ENCODE measurements at places on chromosomes 7 and 10. TPM values are rescaled to one million over a fixed set of nuclear protein-coding genes. Genes with fewer than 3 reads are reported as not detected.

GPR158 gene
- polyA plus RNA-seq = 0.52 TPM

DNA sequence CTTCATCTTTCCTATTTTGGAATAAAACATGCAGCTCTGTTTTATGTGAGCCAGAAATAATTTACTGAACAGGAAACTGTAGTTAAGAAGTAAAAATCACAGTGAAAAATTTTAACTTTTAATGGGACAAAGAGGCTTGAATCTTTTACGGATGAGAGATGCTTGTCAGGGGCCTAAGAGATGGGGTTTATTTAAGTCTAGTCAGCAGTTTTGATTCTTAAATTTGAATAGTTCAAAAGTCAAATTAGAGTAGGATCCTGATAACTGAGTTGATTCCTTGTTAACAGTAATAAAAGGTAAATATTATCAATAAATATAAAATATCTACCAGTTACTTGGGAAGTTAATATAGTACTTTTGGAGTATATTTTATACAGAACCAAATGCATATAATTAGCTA, 24.9 kb upstream of the CD36 start:
- no peak for DNase-seq

GRCh38 chr10:96473866-96474265, 39.9 kb downstream of the TLL2 start:
- DNase-seq = no peak

- DNase-seq = peak; percentile 27
These were observed 44.6 kb downstream of the TAX1BP1 start for GRCh38 chr7:27784399-27785053.

LDB3 gene
- polyA plus RNA-seq = 1.2 TPM

DNA sequence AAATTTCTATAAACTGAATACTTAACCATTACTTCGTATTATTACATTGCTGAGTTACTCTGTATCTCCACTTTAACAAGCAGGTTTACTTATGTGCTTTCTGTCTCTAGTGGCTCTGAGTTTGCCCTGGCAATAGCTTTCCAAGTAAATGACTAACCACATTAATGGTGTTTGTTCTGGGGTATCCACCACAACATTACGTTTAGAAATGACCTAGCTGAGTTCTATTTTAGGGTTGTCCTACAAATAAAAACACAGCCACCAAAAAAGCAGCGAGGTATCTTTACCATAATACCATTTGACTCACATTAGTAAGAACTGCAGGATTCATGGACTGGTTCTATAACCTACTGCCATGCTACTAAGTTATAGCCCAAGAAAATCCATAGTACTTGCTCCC, 83.1 kb downstream of the HIBADH start:
- DNase-seq = no peak

GRCh38 chr7:117069379-117069778, 116.1 kb downstream of the ST7 start:
- no peak for DNase-seq

DNA sequence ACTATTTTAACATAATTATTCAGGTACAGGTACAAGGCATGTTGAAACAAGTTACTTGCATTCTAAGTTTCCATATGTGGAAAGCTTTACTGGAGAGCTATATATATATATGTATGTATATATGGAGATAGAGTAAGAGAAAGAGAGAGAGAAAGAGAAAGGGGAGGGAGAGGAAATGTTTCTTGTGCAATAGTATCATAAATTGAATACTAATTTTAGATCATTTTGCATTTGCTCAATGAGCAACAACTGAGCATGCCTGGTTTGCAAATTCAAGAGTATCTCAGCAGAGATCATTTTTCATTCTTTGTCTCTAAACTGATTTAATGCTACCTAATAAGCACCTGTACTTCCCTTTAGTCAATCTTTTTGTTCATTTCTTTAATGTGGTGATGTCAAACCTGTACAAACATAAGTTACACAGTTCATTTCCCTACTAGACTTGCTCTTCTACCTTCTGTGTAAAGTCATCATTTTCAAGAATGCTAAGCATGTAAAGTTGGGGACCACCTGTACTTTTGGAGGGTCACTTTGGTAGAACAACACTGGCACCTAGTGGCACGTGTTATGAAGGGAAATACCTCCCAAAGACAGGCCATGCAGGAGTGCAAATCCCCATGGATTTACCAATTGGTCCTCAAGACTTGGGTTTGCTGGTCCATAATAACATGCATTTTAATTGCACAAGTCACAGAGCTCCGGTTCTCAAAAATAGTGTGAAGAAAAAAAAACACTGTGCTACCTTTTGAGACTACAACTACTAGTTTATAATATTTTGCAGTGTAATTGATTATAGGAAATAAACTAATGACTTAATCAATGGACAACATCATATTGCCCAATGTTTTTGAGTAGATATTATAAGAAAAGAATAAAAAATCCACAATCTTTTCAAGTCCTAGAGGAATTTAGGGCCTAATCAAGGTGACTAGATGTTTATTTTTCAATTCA, 431.2 kb upstream of the IGFBP3 start:
- DNase-seq = peak; percentile 77

NXPH1 gene
- not detected for polyA plus RNA-seq

GRCh38 chr10:29434111-29434510, 145.2 kb downstream of the LYZL1 start:
- no peak for DNase-seq

DNA sequence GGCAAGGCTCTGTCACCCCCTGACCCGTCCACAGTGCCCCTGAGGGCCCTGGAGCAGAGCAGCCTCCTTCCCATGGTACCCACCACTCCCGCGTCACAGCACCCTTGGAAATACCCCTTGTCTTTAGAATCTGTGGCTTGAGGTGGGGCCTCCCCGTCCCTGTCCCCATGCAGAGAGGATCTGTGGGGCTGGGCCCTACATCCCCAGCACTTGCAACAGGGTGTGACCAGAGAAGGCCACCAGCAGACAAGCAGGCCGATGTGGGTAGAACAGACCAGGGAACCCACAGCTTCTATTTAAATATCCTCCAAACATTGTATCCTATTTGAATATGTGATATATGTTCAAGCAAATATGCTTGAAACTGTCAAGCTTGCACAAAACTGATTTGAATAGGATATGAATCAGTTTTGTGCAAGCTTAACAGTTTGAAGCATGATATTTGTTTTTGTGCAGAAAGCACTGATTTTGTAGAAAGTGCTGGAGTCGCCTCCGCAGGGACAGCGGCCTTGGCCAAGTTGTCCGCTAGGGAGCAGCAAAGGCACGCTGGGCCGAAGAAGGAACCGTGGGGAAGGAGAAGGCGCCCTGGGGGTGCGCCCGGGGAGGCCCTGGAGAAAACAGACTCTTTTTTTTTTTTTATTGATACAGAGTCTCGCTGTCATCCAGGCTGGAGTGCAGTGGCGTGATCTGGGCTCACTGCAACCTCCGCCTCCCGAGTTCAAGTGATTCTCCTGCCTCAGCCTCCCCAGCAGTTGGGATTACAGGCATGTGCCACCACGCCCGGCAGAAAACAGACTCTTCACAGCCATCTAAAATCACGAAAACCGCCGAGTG, 2.2 kb downstream of the CFAP46 start:
- no peak for DNase-seq

VPS37D gene
- polyA plus RNA-seq = 19.4 TPM

- no peak for DNase-seq
These were observed 44.9 kb upstream of the SVOPL start for GRCh38 chr7:138746073-138746472.

GRCh38 chr7:7682861-7683260, 35.5 kb downstream of the RPA3 start:
- DNase-seq = no peak

HOXA11 gene
- 39.2 TPM for polyA plus RNA-seq

DNA sequence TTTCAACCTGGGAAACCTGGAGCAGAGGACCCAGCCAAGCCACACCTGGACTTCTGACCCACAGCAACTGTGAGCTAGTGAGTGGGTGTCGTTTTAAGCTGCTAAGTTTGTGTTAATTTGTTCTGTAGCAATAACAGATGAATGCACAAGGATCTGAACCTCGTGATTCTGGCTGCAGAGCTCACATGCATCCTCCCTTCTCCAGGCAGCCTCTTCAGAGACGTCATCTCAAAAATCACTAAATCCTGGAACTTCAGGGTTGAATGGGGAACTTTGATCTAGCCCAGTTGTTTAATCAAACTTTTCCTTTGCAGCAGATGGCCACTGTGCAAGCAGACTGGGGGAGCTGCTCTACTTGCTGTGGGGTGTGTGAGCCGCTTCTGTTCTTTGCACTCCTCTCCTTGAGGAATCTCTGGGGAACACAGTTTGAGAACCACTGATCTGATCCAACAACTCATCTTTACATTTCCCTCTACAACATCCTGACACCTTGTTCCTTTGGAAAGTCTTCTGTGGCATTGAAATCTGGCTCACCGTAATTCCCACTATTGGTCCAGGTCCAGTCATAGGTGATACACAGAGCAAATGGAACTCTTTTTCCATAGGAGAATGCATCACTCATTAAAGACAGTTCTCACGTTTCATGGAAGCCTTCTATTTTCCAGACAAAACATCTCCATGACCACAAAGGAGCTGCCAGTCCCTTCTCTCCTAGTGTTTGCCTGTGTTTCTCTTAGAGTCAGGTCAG, 90.3 kb downstream of the CHN2 start:
- DNase-seq = no peak

DNA sequence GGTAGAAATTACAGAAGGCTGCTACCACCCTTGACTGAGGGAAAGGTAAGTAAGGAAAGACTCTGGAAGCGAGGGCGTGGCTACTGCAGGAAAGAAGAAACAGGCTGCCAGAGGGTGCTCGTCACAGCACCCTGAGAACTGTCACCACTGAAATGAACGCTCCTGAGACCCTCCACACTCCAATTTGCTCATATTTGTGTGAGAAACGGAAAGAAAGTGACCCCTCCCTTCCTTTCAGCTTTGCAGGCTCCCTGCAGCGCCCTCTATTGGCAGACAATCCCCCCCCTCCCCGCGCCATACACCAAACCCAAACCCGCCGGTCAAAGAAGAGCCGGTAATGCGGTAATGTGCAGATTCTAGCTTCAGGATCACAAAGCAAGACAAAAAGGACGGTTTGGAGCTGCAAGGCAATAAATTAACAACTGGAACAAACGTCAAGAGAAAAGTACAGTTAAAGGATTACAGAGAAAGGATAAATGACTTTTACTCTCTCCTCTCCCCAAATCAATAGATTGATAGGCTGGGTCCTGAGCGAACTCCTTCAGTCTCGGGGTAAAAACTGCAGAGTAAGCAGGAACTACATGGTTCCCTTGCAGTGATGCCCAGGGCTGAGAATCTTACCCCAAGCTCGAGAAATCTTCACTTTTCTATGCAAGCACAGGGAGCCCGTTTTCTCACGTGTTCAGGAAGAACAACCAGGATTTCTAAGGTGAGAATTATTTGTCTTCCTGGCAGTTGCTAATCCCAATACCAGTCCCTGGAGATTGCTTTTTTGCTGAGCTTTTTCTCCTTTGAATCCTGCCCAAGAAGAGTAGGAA, 47.6 kb downstream of the STEAP1B start:
- peak; percentile 65 for DNase-seq

GRCh38 chr7:105831302-105831620, 45.1 kb downstream of the ATXN7L1 start:
- DNase-seq = no peak

DNA sequence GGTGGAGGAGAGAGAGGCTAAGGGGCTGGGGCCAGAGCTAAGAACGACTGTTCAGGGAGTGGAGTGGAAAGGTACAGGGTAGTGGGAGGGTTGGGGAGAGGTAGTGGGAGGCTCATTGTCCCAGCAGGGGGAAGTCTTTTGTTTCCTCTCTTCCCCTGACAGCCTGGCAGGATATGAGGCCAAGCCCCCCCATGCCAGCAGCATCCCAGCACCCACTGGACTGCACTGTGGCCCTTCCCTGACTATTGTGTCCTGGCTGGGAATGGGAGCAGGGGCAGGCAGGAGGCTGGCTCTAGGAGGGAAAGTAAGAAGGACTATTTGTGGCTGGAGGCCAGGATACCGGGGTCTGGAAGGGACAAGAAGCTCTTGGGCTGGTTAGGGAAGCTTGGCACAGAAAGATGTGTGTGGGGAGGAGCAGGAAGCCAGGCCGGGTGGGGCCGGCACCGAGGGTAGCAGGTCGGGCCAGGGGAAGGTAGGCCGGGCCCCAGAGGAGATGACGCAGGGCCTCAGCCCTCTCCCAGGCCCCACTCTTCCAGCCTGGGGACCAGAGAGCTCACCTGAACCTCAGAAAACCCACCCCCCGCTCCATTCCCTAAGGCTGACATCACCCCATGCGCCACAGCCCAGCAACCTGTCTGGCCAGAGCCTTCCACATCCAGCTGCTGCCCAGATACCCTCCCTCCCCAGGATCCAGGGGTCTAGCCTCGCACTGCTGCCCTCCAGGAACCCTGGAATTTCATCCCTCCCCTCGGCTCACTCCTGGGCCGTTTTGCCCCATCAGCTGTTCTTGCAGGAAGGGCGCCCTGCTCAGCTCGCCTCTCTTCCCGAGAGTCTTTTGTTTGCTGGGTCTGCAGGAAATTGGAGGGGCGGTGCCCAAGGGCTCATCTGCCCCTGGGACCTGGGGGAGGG, 8.8 kb upstream of the EPHB4 start:
- DNase-seq = peak; percentile 82

DNA sequence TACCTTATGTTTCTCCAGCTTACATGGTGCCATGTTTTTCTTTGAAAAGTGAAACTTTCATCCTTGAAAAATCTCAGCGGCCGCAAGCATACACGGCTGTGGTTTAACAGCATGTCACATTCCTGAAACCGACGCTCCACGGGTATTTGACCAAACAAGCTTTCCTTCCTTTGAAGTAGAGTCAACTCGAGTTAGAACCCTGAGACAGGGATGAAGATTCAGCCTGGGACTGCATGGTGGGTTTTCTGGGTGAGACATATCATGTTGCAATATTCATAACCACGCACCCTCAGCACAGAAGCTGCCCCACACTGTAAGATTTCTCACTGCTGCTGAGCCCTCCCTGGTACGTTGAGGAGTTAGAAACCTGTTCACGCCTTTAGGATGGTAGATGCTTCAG, 8.1 kb downstream of the CYP26A1 start:
- no peak for DNase-seq

DNA sequence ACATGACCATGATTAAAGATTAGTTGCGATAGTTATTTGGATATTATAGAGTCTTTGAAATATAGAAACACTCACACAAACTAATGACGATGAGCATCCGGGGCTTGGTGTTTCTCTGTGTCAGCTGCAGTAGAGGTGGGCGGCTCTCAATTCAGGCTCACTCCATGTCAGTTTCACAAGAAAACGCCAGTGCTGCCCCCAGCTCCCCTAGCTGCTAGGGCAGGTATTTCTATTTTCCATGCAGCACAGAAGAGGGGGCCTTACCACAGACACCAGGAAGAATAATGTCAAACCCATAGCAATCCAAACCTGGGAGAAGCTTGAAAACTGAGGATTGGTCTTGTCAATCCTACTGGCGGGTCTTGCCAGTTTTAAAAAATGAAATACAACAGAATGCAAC, 197.1 kb downstream of the PHTF2 start:
- no peak for DNase-seq

WEE2 gene
- polyA plus RNA-seq = 0.36 TPM

- no peak for DNase-seq
These were observed 105.5 kb downstream of the ACTR3B start for GRCh38 chr7:152865011-152865410.

- DNase-seq = no peak
These were observed 84.7 kb downstream of the SPAG6 start for GRCh38 chr10:22429981-22430421.

- DNase-seq = no peak
These were observed 510.5 kb downstream of the CCSER2 start for GRCh38 chr10:84838851-84839250.

- DNase-seq = no peak
These were observed 134.1 kb downstream of the TEX36 start for GRCh38 chr10:125548878-125549277.

All from renal pelvis (tissue), 12 donors.